ENCODE measurements at places on chromosomes 7 and 10. TPM values are rescaled to one million over a fixed set of nuclear protein-coding genes. Genes with fewer than 3 reads are reported as not detected.

Gene UCMA
- not detected for total RNA-seq

Gene HOXA11
- total RNA-seq = not detected

Gene NKX1-2
- total RNA-seq = not detected

Gene TMEM139
- total RNA-seq = 0.46 TPM

- DNase-seq = no peak
Measured at GRCh38 chr7:116097365-116098009, 66.9 kb upstream of the TFEC start.

Measured in OCI-LY7 (cell line).